Muscle of back (tissue), 13 donors: ENCODE measurements at places on chromosomes 11 and 22.

DNA sequence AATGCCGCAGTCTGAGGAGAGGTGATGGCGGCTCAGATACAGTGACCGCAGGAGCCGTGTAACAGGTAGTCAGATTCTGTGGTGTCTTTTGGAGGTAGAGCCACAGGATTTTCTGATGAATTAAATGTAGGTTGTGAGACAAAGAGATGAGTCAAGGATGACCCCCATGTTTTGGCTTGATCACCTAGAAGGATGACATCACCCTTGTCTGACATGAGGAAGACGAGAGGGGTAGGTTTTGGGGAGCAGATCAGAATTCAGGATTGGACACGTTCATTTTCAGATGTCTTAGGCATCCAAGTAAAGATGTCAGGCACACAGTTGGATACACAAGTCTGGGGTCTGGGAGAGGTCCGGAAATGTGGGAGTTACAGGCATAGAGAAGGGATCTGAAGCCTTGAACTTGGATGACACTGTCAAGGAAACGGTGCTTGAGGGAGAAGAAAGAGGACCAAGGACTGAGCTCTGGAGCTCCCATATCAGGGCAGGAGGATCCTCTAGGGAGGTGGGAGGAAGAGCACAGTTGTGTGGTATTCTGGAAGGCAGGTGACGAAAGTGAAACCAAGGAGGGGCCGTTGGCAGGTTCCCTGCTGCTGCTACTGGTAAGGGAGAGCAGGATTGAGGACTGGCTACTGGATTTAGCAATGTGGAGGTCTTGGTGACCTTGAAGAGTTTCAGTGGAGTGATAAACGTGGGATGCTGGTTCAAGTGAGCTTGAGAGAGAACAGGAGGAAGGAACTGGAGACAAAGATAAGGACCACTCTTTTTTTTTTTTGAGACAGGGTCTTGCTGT lies 12.6 kb upstream of the GDPD5 start:
- no peak for DNase-seq

DNA sequence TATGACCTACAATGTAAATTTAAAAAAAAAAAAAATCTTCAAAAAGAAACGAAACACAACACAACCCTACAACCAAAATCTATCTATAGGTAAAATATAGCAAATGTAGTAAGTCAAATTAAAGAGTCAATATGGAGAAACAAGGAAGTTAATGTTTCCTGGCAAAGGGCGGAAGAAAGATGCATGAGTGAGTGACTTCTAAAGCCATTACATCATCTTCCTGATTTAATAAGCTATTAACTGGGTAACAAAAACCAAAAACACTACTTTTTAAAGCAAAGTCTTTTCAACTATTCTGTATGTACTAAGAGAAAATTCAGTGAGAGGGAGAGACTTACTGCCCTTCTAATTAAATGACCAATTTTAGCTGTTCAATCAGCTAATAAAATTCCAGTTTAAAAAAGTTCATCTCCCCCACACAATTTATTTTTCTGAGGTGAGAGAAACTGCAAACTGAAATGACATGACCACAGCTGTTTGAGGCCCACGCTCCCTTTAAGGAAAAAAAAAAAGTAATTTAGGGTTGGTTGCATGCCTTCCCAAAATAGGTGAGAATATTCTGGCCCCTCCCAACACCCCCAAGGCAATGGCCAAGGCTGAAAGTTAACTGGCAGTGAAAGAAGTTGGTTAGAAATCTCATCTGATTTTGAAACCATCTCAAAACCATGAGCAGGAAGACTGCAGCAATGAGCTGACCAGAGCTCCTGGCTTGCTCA lies 5.9 kb downstream of the SF1 start:
- DNase-seq: no peak

DNA sequence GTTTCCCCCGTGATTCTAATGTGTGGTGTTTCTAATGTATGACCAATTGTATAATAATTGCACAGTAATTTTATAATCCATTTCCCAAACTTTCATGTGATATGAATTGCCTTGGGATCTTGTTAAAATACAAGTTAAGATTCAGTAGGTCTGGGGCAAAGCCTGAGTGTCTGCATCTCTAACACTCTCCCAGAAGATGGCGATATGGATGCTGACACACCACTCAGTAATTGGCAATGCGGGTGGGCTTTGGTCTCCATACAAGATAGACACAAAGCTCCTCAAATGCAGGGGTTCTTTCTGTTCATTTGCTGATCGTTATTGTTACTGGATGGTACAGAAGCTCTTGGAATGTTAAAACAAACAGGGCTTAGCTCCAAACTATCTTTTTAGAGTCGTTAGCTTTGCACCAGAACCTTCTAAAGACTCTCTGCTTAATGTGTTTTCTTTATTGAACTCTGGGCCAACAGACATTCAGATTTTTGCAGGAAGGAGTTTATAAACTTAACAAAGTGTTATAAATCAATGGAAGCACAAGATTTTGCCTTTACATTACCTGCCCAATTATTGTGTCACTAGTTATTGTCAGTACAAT lies 45.4 kb upstream of the ANO3 start:
- no peak for DNase-seq

- DNase-seq: no peak
These were observed 5.8 kb downstream of the TCN2 start for GRCh38 chr22:30612789-30613188.

DNA sequence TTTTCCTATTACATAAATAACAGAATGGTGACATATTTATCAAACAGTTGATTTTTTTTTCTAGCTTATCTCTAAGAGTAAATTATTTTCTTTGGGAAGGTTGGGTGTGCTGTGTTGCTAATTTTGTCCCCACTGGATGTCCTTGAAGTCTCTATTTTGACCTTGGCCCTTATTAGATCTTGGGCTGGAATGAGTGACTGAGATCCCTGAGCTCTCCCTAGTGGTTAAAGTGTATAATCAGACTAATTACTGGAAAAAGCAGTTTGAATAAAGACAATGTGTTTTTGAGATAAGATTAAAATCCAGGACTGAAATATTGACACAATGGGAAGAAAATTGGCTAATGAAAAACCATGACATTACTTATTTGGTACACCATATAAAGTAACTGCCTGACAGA lies 56.1 kb downstream of the AASDHPPT start:
- DNase-seq: no peak

DNA sequence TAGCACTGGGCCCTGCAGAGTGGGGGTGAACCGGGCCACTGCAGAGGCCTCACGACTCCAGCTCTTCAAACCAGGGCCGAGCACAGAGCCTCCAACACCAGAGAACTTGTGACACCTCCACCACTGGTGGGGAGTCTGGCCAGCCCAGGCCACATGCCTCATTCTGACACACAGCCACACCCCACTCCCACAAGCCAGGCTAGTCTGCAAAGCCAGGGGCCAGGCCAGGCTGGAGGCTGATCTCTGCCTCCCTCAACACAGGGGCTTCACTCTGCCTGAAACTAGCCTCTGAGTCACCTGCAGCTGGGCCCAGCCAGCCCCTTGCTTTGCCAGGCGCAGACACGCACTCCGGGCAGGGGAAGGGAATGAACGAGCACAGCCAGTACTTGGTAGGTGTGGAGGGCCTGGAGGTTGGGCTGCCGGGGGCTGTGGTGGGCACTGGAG lies 102.9 kb downstream of the MED15 start:
- no peak for DNase-seq

DNA sequence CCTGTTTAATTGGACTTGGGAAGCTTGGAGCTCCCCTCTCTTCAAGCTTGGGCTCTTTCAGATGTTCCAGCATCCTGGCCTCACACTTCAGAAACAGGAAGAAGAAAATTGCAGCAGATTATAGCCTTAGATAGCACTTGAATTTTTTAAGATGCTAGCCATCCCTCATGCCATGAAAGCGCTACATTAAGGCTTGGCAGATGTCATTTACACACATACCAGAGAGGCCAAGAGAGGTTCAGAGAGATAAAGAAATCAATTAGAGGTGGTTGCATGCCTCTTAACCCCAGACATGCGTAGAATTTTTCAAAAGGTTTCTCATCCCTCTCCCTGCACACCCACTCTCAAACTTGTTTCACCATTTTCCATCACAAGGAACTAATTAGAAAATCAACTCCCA lies 31.9 kb upstream of the DBX1 start:
- DNase-seq: no peak

DNA sequence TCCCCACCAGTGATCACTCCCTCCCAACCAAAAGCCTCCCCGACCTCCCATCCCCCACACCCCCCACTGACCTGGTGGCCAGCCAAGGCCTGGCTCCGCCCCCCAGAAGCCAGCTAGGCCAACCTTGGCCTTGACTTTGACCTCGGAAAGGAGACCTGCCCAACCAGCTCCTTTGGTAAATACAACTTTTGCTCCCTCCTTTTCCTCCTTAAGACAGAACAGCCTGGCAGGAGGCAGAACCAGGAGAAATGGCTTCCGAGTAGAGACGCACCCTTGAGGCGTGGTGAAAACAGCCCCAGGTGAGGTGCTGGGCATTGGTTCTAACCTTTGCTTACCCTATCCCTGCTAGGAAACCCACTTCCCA lies 27.0 kb downstream of the PLEKHA7 start:
- DNase-seq: no peak

DNA sequence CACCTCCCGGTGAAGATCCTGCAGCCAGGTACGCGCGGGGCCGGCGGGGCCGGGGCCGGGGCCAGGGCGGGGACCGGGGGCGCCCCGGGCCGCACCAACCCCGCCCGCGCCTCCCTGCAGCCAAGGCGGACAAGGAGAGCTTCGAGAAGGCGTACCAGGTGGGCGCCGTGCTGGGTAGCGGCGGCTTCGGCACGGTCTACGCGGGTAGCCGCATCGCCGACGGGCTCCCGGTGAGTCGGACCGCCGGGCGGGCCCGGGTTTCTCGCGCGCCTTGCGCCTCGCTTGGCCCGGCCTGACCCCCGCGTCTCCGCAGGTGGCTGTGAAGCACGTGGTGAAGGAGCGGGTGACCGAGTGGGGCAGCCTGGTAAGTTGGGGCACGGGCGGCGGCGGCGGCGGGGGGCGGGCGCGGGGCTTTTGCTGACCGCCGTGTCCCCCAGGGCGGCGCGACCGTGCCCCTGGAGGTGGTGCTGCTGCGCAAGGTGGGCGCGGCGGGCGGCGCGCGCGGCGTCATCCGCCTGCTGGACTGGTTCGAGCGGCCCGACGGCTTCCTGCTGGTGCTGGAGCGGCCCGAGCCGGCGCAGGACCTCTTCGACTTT lies 531 bp downstream of the PIM3 start:
- no peak for DNase-seq

DNA sequence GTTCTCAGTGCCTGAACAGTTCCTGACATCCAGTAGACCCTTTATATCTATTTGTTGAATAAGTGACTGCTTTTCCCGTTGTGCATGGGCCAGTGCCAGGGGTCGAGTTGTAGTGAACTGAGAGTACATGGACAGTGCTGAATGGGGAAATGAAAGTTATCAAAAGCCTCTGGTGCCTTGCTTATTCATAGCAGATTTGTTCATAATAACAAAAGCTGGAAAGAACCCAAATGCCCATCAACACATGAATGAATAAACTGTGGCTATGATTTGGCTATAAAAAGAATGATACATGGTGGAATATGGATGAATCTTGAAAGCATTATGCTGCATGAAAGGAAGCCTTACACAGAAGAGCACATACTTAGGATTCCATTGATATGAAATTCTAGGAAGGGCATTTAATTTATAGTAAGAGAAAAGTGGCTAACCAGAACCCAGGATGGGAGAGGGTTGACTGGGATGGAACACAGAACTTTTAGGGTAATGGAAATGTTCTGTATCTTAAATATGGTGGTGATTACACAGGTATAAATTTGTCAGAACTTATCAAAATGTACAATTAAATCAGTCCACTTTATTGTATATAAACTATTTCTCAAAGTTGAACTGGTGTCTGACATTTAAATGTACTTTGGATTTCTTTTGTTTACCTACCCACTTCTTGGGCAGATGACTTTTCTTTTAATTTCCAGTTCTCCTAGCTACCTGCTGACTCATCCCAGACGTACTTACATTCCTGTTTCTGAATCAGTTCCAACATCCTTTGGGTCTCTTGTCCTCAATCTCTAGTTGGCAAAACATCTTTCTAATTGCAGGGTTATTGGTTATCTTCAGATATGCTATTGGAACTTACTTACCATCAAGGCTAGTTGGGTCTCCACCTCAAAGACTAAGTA lies 42.8 kb downstream of the PACS1 start:
- peak; percentile 81 for DNase-seq

- DNase-seq: no peak
These were observed 4.1 kb downstream of the SERPINH1 start for GRCh38 chr11:75565916-75566762.
